CD4-positive, alpha-beta T cell treated with Interleukin-10 for 1 hour (primary cell): ENCODE measurements at places on chromosomes 5 and 9.
A peak's percentile ranks its signal among the peaks of the same experiment; 100 is the strongest.

DNA sequence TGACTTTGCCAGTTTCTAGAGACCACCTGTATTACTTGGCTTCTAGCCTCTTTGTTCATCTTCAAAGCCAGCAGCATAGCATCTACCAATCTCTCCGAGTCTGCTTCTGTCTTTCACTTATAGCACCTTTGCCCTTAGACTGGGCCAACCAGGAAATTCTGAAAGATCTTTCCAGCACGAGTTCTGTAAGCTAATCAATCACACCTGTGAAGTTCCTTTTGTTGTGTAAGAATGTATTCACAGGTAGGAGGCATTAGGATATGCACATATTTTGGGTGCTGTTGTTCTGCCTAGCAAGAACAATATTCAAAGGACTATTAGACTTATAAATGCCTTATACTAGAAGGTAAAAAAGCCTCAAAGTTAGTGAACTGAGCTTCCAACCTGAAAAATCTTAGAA lies 232.1 kb downstream of the CDH12 start:
- no peak for DNase-seq

- DNase-seq = no peak
Measured at GRCh38 chr9:96195541-96195940, 106.4 kb downstream of the HSD17B3 start.

- DNase-seq = no peak
Measured at GRCh38 chr5:130874861-130875417, 290.1 kb downstream of the HINT1 start.

DNA sequence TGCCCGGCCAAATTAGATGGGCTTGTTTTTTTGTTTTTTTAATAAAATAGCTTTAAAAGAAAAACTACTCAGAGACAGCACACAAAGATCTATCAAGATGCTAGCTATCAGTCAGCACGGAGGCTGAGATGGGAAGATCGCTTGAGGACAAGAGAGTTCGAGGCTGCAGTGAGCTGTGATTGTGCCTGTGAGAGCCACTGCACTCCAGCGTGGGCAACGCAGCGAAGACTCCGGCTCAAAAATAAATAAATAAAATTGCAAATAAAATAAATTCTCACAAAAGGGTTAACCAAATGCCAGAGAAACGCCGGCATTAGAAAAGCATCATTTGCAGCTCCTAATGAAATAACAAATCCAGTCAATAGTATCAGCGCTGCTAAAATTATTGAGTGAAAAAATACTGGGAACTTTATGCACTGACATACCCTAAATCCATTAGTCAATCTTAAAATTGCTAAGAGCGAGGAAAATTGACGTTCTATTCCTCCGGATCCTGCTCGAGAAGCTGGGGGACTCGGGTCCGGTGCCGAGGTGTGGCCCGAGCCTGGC lies 681 bp downstream of the CPLANE1 start:
- no peak for DNase-seq

- no peak for DNase-seq
Measured at GRCh38 chr5:111998871-111999270, 241.9 kb upstream of the NREP start.

DNA sequence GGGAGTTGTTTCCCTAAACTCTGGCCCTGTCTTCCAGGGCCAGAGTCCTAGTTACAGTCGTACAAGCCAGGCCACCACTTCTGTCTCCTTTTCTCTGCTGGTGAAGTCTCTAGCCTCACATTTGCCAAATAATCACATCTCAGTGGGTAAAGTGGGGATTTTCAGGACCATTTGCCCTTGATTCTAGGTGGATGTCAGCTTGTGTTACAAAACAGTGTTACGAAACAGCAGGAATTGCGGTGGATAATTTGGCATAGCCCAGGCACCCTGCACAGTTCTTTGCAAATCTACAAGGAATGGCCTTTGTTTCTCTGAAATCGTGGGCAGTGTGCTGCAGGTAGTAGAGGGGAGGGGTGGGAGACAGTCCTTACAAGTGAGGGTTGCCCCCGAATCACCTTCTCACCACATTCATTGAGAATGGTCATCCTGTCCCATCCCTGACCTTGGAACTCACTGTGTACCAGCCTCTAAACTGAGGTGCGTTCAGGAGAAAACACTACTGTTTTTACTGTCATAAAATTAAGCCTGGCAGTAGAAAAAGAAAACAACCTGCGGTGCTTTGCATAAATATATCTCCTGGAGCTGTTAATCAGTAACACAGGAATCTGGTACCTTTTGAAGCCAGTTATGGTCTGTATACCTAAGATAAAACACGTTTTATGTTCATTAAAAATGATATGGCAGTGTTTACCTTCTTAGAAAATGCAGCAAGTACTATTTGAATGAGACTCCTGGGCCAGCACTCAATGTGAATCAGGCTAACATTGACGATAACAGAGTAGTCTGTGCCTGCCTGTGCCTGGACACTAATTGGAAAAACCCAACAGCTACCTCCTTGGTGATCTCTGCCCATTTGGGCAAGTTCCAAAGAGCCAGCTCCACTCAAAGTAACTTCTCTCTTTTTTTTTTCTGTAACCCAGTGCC lies 44.3 kb downstream of the CYSTM1 start:
- no peak for DNase-seq

DNA sequence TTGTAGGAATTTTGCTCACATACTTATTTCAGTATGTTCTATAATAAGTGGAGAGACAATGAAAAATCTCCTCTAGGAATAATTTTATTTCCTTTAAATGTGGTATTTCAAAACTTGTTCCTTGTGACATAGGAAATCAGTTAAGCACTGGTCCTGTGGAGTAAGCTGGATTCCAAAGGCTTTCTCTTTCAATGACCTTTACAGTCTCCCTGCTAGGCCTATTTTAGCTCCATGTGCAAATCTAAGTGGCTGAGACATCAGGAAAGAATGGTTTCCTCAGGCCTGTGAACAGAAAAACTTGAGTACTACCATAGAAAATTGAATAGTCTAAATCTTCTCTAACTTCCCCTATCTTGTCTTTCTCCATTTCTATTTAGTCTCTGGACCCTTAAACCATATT lies 514.2 kb upstream of the TLE4 start:
- no peak for DNase-seq

GRCh38 chr9:8014997-8015682 lies 215.6 kb upstream of the DMAC1 start:
- DNase-seq = no peak

- DNase-seq = no peak
Measured at GRCh38 chr5:165757791-165758190, 2252.4 kb downstream of the MAT2B start.

GRCh38 chr5:60184606-60185005 lies 291.1 kb upstream of the PDE4D start:
- DNase-seq = no peak

GRCh38 chr5:72558383-72558782 lies 51.2 kb upstream of the ZNF366 start:
- DNase-seq = no peak

GRCh38 chr5:80941496-80941895 lies 18.7 kb upstream of the RASGRF2 start:
- DNase-seq = no peak

DNA sequence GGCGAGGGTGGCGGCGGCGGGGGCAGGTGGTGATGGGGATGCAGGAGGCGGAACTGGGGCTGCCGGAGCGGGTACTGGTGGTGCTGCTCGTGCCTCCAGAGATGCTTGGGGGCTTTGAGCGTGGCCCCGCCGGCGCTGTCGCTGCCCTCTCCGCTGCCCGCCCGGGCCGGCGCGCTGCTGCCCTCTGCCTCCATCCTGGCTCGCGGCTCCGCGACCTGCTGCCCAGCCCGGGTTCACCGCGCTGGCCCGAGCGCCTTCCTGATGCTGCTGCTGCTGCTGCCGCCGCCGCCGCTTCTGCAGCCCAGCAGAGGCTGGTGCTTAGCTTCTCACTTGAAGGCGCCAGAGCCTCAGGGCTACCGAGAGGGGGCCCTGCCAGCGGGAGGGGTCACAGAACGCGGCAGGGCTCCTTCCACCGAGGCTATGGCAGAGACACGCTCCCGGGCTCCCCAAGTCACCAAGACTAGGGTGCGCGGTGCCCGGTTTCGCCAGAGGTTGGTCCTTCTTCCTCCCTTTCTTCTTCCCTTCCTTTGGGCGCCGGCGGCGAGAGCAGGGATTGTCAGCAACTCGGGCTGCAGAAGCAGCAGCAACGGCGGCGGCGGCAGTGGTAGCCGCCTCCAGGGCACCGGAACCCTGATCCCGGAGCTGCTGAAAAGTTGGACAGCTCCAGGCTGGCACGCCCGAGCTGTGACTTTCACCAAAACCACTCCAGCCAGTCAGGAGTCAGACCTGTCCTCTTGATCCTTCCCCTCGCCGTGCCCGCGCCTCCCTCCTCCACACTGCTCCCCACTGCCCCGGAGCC lies at the start of gene PDE4D:
TSS of gene PDE4D (minus strand) at position 298 of the 799 bp plus-strand sequence.
- DNase-seq = no peak

- DNase-seq = no peak
Measured at GRCh38 chr5:122172207-122172606, 42.9 kb downstream of the ZNF474 start.

DNA sequence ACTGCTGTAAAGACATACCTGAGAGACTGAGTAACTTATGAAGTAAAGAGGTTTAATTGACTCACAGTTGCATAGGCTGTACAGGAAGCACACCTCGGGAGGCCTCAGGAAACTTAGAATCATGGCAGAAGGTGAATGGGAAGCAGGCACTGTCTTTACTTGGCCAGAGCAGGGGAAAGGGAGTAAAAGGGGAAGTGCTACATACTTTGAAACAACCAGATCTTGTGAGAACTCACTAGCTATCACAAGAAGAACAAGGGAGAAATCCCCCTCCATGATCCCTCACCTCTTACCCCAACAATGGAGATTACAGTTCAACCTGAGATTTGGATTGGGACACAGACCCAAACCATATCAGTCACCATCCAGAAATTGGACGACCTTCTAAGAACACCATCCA lies 1285.8 kb upstream of the CDH9 start:
- no peak for DNase-seq

DNA sequence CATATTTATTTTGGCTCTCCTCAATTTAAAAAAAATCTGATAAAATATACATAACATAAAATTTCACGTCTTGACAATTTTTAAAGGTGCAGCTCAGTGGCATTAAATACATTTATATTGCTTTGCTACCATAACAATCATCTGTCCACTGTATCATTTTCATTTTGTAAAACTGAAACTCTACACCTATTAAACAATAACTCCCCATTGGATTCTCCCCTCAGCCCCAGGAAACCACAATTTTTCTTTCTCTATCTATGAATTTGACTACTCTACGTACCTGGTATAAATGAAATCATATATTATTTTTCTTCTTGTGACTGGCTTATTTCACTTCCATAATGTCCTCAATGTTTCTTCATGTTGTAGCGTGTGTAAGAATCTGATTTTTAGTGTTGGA lies 563.5 kb downstream of the PRR16 start:
- no peak for DNase-seq

DNA sequence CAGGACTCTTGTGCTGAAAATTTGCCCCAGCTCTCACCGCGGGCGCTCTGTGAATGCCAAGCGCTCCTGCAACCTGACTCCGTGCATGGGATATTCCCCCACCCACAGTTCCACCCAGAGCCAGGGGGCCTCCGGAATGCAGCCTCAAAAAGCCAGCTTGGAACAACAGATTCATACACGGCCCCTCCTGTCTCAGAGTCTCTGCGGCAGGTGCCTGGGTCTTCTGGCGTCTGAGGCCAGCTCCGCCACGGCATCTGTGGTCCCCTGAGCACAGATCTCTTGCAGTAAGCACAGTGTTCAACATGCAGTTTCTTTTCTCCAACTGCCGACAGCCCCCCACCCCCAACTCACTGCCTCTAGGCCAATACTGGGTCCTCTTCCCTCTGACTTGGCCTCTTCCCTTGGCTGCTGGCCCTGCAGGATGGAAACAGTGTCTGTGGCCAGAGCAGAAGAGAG lies 355.7 kb upstream of the IRX2 start:
- DNase-seq = no peak

DNA sequence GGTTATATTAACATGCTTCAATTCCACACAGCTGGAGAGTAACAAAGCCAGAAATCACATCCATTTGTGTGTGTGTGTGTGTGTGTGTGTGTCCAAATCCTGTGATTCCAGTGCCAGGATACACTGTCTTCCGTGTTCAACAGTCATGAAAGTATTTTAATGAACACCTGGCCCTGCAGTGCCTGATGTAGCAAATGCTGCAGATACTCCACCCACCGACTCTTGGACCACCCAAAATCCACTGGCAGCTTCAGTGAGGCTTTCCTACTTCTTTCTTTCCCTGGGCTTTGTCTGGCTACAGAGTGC lies 13.1 kb upstream of the INSYN2B start:
- no peak for DNase-seq

- peak; percentile 80 for DNase-seq
Measured at GRCh38 chr5:43603344-43604217, 601 bp downstream of the NNT start.
